ENCODE measurements at places on chromosomes 7 and 10.

- no peak for DNase-seq
Observed at GRCh38 chr7:8303904-8304528, 42.0 kb upstream of the ICA1 start.

- no peak for DNase-seq
Observed at GRCh38 chr10:3496138-3496537, 288.9 kb downstream of the KLF6 start.

GRCh38 chr10:26448706-26449435, 10.7 kb downstream of the APBB1IP start:
- no peak for DNase-seq

- no peak for DNase-seq
Observed at GRCh38 chr7:70771451-70771850, 360.5 kb upstream of the GALNT17 start.

GRCh38 chr10:26981232-26981824, 119.0 kb downstream of the ANKRD26 start:
- no peak for DNase-seq

GRCh38 chr7:44114586-44115310, 8.6 kb downstream of the POLD2 start:
- DNase-seq: peak; percentile 63

DNA sequence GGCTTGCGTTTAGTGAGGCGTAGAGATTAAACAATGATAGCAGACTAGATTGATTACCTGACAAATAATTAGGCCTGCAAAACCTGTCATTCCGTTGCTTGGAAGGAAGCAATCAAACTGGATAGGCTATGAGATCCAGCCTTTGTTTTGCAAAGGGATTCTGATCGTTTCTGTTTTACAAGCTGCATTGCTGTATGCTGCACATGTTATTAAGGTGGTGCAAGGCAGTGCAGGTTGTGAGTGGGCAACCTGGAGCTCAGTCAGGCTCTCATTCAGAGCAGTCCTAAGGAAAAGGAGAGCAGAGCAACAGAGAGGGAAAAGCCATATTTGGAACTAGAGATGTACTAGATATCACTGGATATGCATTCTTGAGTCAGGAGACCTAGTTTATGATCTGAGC, 6.9 kb upstream of the NOBOX start:
- no peak for DNase-seq

DNA sequence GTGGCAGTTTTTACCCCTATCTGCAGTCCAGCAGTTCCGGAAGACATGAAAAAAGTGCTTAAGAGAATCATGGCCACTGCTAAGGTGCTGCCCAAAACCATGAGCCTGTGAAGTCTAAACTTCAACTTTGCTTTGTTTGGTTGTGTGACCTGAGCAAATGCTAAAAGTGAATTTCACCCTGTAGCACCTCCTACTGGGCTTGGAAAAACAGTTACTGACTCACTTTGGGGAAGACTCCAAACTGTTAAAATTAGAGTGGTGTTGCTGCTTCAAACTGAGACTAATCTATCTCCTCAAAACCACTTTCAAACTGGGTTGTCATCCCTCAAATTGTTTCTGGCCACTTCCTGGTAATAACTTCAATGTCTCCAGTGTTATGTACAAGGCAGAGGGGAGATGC, 21.3 kb downstream of the MKX start:
- DNase-seq: no peak

- no peak for DNase-seq
Observed at GRCh38 chr10:23157239-23157681, 34.9 kb upstream of the PTF1A start.

DNA sequence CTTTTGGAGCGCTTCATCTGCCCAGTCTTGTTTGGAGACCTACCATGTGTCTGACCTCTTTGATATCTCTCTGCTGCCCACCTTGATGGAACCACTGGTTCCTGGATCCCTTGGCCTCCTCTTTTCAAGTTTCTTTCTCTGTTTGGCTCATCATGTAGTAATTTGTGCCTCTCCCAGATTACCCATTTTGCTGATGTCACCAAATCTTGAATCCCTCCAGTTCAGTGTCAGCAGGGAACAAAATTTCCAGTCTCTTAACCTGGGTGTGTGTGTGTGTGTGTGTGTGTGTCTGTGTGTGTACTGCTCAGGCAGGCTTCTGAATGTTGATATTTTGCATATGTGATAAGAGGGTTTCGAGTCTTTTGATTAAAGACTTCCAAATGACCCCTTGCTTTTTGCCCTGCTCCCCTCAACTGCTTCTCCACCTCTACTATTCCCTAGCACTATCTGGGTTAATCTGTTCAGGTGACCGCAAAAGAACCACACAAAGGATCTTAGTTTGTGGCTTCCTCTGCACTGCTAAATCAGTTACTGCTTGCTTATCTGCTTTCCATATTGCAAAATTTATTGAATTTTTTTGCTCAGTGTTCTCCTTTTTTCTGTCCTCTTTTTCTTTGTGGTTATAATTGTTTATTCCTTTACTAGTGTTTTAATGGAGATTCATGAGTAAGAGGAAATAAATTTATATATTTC, 25.7 kb downstream of the MYO3A start:
- no peak for DNase-seq

DNA sequence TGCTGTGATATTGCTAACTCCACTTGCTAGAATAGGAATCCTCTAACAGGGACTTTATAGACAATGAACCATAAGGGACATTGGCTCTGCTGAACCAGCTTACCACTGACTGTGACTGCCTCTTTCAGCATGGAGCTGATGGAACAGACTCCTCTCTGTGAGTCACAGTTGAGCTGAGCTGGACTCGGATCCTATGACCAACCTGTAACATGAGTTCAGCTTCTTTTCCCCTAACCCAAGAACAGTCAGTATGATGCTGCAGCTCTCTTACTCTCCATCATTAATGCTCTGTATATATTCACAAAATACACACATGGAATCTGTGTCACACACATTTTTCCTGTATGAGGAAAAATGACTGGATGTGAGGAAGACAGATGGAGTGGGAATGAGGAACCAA, 177.9 kb upstream of the BET1 start:
- DNase-seq: no peak

- DNase-seq: no peak
Observed at GRCh38 chr10:129978322-129978721, 14.2 kb upstream of the EBF3 start.

- DNase-seq: peak; percentile 16
Observed at GRCh38 chr7:102424787-102425218, 8.6 kb upstream of the ORAI2 start.

- no peak for DNase-seq
Observed at GRCh38 chr10:99522470-99523250, 10.1 kb upstream of the NKX2-3 start.

DNA sequence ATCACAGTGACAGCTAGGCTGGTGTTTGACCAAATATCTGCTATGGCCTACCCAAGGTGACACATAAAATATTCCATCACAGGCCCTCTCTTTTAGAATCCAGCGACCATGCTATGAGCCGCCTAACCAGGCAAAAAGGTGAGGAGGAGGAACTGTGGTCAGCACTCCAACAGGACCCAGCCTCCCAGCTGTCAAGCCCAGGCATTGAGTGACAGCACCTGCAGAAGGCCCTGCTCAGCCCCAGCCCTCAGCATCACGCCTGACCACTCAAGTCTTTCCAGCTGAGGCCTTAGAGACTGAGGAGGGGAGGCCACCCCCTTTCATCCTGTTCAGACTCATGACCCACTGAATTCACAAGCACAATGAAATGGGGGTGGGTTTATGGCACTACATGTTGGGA, 43.0 kb downstream of the CXCL12 start:
- no peak for DNase-seq

DNA sequence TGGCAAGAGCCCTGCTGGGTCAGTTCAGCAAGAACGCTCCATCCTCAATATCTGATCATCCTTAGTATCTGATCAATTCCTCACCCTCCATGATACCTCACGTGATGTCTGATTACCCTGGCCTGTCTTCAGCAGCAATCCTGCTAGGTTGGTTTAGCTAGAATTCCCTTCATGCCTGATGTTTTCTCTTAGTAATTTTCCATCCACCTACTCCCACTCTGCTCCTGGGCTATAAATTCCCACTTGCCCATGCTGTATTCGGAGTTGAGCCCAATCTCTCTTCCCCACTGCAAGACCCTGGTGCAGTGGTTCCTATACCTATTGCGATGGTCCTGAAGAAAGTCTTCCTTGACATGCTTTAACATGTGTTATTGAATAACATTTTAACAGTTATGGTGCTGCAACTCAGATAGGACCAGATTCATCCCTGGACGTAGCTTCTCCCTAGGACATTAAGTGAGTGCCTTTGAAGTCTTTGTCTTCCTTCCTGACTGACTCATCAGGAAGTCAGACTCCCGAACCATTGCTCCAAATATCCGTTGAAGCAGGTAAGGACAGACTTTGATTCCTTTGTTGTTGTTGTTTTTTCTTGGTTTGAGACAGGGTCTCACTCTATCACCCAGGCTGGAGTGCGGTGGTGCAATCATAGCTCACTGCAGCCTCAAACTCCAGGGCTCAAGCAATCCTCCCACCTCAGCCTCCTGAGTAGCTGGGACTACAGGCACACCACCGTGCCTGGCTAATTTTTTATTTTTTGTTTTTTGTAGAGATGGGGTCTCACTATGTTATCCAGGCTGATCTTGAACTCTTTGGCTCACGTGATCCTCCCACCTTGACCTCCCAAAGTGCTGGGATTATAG, 29.4 kb upstream of the CLDN3 start:
- DNase-seq: no peak

DNA sequence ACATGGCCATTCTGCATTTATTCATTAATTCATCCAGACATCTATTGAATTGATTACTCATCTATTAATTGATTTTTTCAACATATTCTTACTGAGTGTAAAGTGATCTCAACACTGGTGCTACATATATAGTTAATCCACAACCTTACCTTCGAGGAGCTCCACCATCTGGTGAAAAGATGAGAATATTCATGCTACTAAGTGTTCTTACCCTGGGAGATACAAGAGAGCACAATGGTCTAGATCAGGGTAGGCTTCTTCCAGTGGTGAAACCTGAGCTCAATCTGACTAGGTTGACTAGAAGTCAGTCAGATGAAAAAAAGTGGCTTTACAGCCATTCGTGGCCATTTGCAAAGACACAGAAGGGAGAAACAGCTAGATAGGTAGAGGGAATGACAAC, 507.4 kb downstream of the ANKRD7 start:
- DNase-seq: no peak

DNA sequence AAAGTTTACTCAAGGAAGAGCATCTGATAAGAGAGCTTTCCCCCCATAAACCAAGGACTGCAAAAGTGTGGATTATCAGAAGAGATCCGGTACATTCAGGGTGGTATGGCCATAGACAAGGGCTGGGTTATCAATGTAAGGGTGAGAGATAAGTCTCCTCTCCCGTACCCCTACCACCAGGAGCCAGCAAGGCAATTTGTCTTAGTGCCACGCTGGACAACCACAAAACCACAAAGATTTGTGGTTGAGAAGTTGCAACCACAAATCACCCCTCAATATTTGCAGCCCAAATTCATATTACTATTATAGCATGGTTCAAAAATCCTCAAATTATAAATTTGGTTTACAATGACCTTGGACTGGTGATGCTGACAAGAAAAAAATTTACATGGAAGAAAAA, 2.3 kb upstream of the ZSCAN25 start:
- DNase-seq: no peak

GRCh38 chr7:3540456-3541220, 239.6 kb downstream of the SDK1 start:
- no peak for DNase-seq

All from hypothalamus (tissue), 51 donors.